ENCODE measurements at places on chromosomes 5 and 9.

DNA sequence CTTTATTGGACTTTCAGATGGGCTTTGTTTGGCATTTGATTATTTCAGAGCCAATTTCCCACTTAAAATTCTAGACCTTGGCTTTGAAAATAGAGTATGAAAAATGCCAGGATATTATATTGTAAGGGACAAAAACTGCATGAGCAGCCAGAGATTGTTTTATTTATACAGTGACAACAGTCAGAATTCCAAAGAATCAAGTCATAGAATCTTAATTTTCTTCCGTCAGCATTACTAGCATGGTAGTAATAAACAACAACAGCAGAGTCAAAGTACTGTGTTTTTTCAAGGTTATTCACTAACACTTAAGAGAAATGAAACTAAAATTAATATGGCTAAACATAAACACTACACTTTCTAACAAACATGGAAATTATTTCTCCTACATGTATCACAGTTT, 52.2 kb downstream of the MLLT3 start:
- DNase-seq: no peak

- DNase-seq: no peak
Measured at GRCh38 chr5:171762903-171763302, 22.7 kb upstream of the SMIM23 start.

GRCh38 chr5:154236011-154236410, 45.5 kb downstream of the GALNT10 start:
- no peak for DNase-seq

DNA sequence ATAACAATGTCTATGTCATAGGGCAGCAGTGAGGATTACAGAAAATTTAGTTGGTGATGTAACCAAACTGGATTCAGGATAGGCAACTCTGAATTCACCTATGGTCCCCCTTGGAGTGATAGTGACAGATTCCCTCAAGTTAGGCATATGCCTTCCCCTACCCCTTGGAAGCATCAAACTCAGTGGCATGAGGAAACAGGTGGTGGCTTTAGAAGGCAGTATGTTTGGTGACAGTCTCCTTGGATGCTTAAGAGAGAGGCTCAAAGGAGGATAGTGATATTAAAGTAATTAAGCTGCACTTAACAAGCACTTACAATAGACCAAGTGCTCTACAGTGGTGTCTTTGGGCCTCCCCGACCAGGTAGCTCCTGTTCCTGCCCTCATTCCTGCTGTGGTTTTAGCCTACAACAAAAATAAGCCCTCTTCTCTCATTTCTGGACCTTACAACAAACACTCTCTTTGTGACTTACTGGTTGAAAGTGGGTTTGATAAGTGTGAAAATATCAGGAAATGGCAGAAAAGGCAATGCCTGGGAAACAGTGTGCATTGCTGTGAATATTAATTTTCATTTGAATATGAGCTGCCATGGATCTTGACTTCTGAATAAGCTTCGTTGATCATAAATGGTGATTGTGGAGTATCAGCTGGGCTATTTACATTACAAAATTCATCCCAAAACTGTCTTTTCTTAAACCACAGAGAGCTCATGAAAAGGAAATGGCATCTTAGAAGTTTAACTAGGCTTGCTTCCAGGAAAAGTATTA, 29.2 kb downstream of the NR4A3 start:
- DNase-seq: no peak

All from activated naive CD4-positive, alpha-beta T cell treated with Interleukin-2 at 50 U/mL for 16 hours (primary cell).